ENCODE measurements at places on chromosomes 5 and 9.

- no peak for DNase-seq
Measured at GRCh38 chr9:35826071-35826701, 2.3 kb downstream of the FAM221B start.

DNA sequence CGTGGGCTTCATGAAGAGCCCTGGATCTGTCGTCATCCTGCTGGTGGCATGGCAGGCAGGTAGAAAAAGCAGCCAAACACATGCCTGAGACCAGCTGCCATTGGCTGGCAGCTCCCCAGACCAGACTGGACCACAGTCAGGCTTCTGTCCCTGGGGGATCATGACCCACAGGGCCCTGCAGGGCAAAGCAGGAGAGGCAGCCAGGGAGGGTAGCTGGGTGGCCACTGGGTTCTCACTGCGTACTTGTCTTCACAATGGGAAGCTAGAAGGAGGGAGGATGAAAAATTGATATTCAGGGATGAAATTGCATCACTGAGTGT is 67.8 kb upstream of the GARNL3 start:
- no peak for DNase-seq

DNA sequence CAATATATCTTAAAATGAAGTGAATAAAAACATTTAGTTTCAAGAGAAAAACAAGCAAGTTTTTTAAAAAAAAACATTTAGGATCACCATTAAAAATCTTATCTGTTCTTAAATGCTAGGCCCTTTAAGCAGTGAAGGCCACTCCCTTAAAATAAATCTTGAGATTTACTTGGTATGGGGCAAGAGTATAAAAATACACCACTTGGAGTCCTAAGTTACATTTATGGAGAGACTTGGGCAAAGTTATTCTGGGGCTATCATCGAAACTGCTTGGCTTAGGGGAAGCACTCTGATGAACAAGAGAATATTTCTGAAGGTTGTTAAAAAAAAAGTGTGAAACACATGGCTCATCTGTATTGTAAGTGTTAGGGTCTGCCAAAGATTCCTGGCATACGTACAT is 97.4 kb downstream of the NR3C1 start:
- DNase-seq, result no peak

- no peak for DNase-seq
Measured at GRCh38 chr9:38680837-38681445, 39.0 kb downstream of the FAM240B start.

- DNase-seq, result no peak
Measured at GRCh38 chr5:35131723-35132122, 84.0 kb upstream of the AGXT2 start.

- DNase-seq, result no peak
Measured at GRCh38 chr5:120982351-120982750, 518.3 kb downstream of the PRR16 start.

- no peak for DNase-seq
Measured at GRCh38 chr5:93681432-93681831, 60.0 kb downstream of the POU5F2 start.

GRCh38 chr5:16754601-16755000 is 137.8 kb upstream of the RETREG1 start:
- DNase-seq, result no peak

DNA sequence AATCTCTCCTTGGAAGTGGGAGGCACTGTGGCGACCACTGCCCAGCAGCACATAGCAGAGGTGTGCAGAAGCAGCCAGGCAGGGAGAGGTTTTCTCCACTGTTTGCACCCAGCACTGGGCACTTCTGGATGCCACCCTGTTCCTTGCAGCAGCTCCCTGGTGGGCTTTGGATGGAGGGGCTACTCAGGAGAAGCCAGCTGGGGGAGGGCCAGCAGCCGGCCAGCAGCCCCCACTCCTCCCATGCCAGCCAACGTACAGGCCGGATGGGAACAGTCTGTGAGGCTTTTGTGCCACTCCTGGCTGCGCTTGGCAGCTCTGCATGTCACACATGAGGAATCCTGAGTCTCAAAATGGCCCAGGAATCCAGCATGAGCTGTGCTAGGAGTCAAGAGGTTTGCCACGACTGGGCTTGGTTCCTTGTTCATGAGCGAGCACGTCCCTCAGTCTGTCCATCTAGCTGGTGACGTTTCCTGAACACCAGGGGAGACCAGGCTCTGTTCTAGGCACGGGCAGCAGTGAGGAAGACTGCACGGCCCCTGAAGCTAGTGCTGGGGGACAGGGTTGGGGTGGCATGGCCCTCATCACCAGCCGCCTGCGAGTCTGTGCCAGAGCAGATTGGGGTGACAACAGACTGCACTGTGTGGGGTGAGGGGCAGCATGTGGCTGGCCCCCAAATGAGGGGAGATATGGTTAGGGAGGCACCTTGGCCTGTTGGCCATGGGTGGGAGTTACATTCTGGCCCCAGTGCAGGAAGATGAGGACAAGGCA is 10.1 kb downstream of the PHF2 start:
- no peak for DNase-seq

DNA sequence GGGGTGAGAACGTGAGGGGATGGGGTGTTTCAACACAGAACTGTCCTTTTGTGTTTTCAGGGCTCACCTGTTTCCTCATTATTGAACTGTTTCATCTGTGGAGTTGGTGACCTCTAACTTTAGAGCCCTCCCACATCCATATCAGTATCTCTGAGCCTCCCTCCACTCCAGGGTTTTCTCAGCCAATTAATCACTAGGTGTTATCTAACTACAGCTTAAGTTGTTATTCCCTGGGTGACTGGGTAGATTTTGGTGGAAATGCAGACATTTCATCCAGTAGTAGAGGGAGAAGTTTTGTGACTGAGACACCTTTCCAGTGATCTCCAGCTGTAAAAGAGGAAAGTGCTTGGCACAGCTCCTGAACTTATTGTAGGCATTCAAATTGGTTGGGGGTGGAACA is 23.7 kb downstream of the PPP3R2 start:
- no peak for DNase-seq

- no peak for DNase-seq
Measured at GRCh38 chr5:5271786-5272321, 131.7 kb downstream of the ADAMTS16 start.

DNA sequence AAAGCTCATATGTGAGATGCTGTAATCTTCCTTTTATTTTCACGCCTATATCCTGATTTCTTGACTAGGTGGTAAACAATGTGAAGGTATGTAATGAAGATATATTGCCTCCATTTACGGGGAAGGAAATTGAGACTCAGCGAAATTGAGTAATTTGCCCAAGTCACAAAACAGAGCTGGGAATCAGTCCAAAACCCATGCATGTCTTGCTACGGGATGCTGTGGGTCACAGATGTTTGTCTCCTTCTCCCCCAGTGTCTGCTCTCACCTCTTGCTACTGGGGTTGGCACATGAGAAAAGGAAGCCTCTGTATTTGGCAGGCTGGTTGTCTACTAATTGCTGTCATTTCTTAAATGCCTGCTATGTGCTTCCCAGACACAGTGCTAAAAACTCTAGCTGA is 53.7 kb upstream of the TEX48 start:
- no peak for DNase-seq

GRCh38 chr9:112894041-112894440 is 3.4 kb upstream of the SLC46A2 start:
- DNase-seq, result no peak

DNA sequence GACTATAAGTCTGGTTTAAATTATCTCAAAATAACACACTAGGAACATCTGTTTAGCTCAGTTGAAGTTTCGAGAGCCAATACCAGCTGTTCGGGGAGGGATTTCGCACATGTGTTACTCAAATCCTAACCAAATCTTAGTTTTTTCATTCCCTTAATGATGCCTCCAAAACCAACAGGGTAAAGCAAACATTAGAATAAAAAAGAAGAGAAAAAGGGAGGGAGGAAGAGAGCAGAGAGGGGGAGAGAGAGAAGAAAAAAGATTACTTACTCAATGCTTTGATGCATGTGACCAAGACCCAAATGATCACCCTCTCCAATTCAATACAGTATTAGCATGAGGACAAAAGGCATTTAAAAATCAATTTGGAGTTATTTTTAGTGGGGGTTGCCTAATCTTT is 86.0 kb upstream of the NR5A1 start:
- DNase-seq, result no peak

- DNase-seq, result no peak
Measured at GRCh38 chr9:103068753-103069152, 73.6 kb downstream of the CYLC2 start.

- no peak for DNase-seq
Measured at GRCh38 chr5:42581845-42582244, 158.6 kb downstream of the GHR start.

DNA sequence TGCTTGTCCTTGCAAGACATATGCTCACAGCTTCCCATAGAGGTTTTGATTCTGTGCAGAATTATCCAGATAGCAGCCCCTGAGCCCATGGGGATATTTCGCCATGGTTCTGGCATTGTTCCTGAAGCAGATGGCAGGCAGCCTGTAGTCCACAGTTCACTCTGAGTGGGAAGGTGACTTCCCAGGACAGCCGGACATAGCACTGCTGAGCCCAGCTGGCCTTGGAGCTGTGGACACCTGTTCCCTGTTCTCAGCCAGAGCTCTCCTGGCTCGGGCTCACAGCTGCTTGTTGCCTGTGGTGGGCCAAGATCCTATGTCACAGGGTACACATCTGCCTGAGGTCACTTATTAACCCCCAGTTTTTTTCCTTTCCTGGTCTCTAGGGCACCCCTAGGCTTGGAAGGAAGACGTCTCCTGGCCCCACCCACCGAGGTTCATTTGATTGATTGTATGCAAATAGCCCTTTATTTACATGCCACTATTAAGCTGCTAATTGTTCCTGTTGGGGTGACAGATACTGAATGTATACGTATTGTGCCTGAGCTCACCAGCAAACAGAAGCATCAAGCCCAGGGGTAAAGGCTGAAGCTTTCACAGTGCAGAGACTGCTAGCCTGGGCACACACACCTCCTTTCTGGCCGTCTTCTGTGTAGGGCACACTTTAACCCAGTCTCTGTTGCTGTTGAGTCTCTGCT is 96.6 kb upstream of the DMRT1 start:
- no peak for DNase-seq

DNA sequence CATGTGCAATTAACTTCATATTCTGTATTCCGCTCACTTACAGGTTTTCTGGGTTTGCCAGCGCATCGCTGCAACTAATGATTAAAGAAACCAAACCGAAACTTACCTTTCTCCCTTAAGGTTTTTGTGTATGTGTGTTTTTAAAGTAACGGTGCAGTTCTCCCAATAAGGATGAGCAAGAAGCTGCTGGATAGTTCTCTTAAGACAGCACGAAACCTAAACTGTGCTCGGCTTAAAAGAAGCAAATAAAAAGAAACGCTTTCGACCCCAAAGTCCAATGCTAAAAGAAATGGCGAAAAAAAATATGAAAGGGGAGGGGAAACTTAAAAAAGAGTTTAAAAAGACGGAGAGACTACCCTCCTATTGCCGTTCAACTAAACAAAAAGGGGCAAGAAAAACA is 340 bp downstream of the ELAVL2 start:
- no peak for DNase-seq

DNA sequence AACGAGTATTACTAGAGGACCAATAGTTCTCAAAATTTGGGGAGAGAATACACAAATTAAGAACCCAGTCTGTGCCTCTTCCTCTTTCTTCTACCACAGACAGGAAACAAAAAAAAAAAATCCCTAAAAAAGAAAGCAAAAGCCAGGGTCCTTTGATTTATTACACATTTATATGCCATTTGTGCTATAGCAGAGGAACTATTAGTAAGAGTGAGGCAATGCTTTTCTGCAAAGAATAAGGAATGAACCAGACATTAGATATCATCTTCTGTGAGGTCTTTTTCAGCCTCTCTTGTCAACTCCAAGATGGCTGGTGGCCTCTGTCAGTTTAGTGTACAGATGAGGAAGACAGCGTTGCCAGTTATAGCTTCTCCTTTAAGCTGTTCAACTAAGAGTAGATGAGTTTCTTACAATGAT is 127.6 kb downstream of the RFX3 start:
- no peak for DNase-seq

- DNase-seq, result no peak
Measured at GRCh38 chr9:76603448-76603895, 144.5 kb downstream of the GCNT1 start.

DNA sequence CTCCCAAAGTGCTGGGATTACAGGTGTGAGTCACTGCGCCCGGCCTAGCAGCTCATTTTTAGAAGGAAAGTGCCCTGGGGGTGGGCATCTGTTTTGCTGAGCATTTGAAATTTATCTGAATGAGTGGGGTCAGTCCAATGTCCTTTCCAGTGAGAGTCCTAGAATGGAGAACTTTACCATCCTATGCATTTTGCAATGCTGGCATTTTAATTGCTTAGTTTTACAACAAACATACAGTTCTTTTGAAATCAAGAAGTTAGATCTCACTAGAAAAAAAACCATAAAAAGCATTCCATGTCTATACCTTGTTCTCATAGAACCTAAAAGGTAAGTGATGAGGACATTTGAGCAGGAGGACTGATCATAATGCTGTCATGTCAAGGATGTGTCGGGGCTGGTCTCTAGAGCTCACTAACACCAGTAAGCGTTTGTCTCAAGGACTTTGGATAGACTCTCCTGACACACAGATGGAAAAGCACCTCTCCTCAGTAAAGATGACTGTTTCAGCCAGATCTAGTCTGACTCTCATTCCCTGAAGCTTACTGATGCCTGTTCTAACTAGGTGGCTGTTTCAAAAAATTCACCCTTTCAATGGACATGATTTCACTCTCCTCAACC is 83.9 kb downstream of the DCP2 start:
- DNase-seq, result no peak

DNA sequence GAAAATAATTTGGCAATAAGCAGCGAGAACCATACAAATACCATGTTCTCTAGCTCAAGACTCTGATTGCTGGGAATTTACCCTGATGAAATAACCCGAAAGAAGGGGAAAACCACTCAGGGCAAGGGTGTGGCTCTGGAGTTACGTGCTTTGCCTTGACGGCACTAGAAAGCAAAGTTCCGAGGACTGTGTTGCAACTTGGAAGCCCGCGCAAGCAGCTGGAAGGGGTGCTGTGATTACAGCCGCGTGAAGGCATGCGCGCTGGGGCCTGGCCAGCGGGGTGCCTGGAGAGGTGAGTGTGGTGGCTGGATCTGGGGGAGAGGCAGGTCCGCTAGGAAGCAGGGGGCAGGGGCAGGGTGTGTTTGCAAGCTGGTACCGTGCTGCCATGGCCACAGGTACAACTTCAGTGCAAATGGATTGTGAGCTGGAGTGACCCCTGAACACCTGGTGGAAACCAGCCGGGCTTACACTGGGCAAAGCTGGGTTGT is 52.6 kb upstream of the CNOT6 start:
- no peak for DNase-seq

DNA sequence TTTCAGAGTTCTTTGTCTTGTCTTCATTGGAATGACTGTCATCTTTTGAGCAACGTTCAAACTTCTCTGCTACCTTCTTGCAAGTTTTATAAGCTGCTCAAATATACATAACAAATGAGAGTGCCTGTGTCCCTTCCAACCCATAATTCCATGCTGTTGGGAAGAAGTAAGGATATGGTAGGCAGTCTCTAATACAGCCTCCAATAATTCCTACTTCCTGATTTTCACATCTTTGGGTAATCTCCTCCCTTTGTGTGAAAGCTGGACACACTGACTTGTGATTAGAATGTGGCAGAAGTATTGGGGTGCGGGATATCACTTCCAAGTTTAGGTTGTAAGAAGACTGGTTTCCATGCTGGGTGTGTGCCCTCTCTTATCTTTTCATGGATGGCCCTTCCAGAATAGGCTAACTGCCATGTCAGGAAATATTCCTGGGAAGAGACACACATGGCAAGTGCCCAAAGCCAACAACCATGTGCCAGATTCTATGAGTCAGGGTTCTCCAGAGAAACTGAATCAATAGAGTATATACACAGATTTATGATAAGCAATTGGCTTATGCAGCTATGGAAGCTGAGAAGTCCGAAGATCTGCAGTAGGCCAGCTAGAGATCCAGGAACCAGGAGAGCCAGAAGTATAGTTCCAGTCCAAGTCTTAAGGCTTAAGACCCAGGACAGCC is 531.3 kb downstream of the NTRK2 start:
- no peak for DNase-seq

Data from activated CD8-positive, alpha-beta memory T cell treated with anti-CD3 and anti-CD28 coated beads for 1 hour (primary cell).